Psoas muscle (tissue), 8 donors: ENCODE measurements at places on chromosomes 7 and 10. TPM values are rescaled to one million over a fixed set of nuclear protein-coding genes. Genes with fewer than 3 reads are reported as not detected.

- no peak overlapping the region for H3K4me3 ChIP-seq
- H3K27me3 ChIP-seq = no peaks in the 10 kb centered on the region
- no peak overlapping the region for H3K27ac ChIP-seq
- H3K4me1 ChIP-seq = no peaks in the 10 kb centered on the region
Observed at GRCh38 chr10:69854511-69855345, 53.0 kb downstream of the COL13A1 start.

GRCh38 chr7:1060315-1061072 is 16.1 kb downstream of the GPR146 start:
- H3K36me3 ChIP-seq = peaks cover 8% of the 10 kb centered on the region
- H3K4me1 ChIP-seq = peaks cover 16% of the 10 kb centered on the region
- no peak overlapping the region for H3K27ac ChIP-seq
- no peak overlapping the region for H3K4me3 ChIP-seq
- no peak for DNase-seq
- H3K27me3 ChIP-seq = no peaks in the 10 kb centered on the region

DNA sequence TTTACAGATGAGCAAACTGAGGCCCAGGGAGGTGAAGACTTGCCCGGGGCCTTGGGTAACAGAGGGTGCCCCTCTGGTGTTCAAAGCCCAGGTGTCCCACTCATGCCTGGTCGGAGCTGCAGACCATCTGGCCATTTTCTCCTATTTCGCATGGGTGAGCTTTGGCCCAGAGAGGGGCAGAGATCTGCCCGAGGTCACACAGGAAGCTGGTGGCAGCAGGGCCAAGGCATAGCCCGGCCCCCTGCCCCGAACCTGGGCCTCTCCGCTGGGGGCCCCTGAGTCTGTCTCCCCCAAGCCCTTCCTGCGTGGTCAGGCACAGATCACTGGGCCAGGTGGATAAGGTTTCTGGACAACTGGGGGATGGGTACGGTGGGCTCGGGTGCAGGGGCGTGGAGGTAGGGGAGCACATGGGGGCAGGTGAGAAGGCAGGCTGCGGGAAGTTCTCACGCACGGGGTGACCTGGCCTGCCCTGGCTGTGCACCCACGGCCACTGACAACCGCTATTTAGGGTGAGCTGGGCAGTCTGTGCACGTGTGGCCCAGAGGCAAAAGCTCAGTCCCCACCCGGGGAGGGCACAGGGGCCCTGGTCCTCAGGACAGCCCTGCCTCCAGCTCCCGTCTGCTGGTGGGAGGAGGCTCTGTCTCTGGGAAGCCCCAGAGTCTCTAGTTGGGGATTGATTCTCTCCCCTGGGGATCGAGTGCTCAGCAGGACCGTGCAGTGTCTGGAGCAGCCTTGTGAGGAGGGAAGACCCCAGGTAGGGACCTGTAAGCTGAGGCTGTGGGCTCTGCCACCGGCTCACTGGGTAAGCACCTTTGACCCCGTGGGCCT is 68.6 kb downstream of the UNCX start:
- no peaks in the 10 kb centered on the region for H3K4me1 ChIP-seq
- H3K27ac ChIP-seq = no peak overlapping the region
- H3K4me3 ChIP-seq = no peak overlapping the region
- H3K36me3 ChIP-seq = no peaks in the 10 kb centered on the region
- DNase-seq = peak; percentile 5

Gene FGFBP3
- 0.66 TPM for polyA plus RNA-seq

Gene SPDYE2
- polyA plus RNA-seq = 0.05 TPM
